PC-3 (cell line): ENCODE measurements at places on chromosomes 11 and 22.

GRCh38 chr11:17765356-17766072 is 30.9 kb downstream of the KCNC1 start:
- DNase-seq: no peak

GRCh38 chr11:130411223-130411622 is 17.2 kb downstream of the ADAMTS8 start:
- DNase-seq: no peak

- DNase-seq: no peak
Observed at GRCh38 chr11:105204636-105205035, 65.1 kb upstream of the CARD18 start.

GRCh38 chr11:93720522-93720921 is 20.8 kb downstream of the TAF1D start:
- no peak for DNase-seq

GRCh38 chr22:47213571-47214230 is 451.3 kb downstream of the TBC1D22A start:
- peak; percentile 61 for DNase-seq

GRCh38 chr22:19463491-19464469 is 15.2 kb downstream of the UFD1 start:
- DNase-seq: no peak

- no peak for DNase-seq
Observed at GRCh38 chr11:63534895-63535461, 1.6 kb upstream of the PLAAT4 start.

- DNase-seq: no peak
Observed at GRCh38 chr11:67698247-67698646, 23.8 kb upstream of the ALDH3B2 start.
